ENCODE measurements at places on chromosomes 1 and 21. TPM values are rescaled to one million over a fixed set of nuclear protein-coding genes. Genes with fewer than 3 reads are reported as not detected.

DYNLT5 gene
- total RNA-seq = 0.22 TPM

PTPN14 gene
- 28.3 TPM for total RNA-seq

- H3K27ac ChIP-seq = no peak overlapping the region
- H3K4me1 ChIP-seq = no peaks in the 10 kb centered on the region
- no peak overlapping the region for H3K4me3 ChIP-seq
- H3K36me3 ChIP-seq = no peaks in the 10 kb centered on the region
- H3K27me3 ChIP-seq = no peaks in the 10 kb centered on the region
Measured at GRCh38 chr1:173020138-173020750, 30.5 kb downstream of the TNFSF18 start.

GRCh38 chr1:15950302-15950701, 25.6 kb downstream of the ZBTB17 start:
- no peak overlapping the region for H3K27ac ChIP-seq
- DNase-seq = no peak
- peaks cover 10% of the 10 kb centered on the region for H3K4me1 ChIP-seq
- H3K4me3 ChIP-seq = no peak overlapping the region
- no peaks in the 10 kb centered on the region for H3K36me3 ChIP-seq
- H3K27me3 ChIP-seq = no peaks in the 10 kb centered on the region

DNA sequence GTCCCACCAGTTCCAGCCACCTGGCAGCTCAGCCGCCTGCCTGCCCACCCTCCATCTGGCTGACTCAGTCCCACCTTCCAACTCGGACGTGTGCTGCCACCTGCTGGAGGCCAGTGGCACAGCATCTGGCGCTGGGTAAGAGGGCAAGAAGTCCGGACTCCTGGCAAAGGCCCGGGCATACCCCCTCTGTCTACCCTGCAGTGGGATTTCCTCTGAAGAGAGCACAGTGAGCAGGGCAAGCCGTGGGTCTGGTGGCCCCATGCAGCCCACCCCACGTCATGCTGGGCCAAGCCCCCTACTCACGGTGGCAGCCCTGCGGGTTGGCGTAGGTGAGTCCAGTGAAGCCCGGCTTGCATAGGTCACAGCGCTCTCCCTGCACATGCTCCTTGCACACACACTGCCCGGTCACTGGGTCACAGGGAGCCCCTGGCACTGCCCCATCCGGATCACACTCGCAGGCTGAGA, 24.5 kb downstream of the LAMB3 start:
- DNase-seq = peak; percentile 90
- H3K27ac ChIP-seq = no peak overlapping the region
- no peaks in the 10 kb centered on the region for H3K4me1 ChIP-seq
- H3K4me3 ChIP-seq = no peak overlapping the region

GRCh38 chr1:231035799-231036198, 4.3 kb downstream of the FAM89A start:
- no peak overlapping the region for H3K4me3 ChIP-seq
- no peak overlapping the region for H3K27ac ChIP-seq
- no peak for DNase-seq
- H3K4me1 ChIP-seq = no peaks in the 10 kb centered on the region
- H3K36me3 ChIP-seq = no peaks in the 10 kb centered on the region

GRCh38 chr21:31554511-31555022, 104.9 kb upstream of the SOD1 start:
- peaks cover 10% of the 10 kb centered on the region for H3K27me3 ChIP-seq
- peak overlapping the region; percentile 81 for H3K4me3 ChIP-seq
- no peaks in the 10 kb centered on the region for H3K36me3 ChIP-seq
- DNase-seq = peak; percentile 71
- H3K27ac ChIP-seq = peak overlapping the region; percentile 95
- peaks cover 47% of the 10 kb centered on the region for H3K4me1 ChIP-seq

GRCh38 chr1:71956613-71957285, 325.6 kb downstream of the NEGR1 start:
- DNase-seq = no peak
- no peaks in the 10 kb centered on the region for H3K27me3 ChIP-seq
- no peaks in the 10 kb centered on the region for H3K36me3 ChIP-seq
- H3K4me3 ChIP-seq = no peak overlapping the region

DNA sequence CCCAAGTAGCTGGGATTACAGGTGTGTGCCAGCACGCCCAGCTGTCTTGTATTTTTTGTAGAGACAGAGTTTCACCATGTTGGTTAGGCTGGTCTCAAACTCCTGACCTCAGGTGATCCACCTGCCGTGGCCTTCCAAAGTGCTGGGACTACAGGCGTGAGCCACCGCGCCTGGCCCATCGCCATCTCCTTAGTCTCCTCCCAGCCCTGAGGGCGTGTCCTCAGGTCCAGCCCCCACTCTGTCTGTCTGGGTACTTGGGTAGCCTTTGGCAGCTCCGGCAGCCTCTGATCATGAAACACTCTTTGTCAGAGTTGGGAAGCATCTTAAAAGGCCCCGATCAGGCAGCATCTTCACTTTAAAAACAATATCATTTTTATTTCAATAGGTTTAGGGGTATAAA, 90.3 kb upstream of the DISP3 start:
- H3K4me3 ChIP-seq = no peak overlapping the region
- H3K4me1 ChIP-seq = no peaks in the 10 kb centered on the region
- H3K36me3 ChIP-seq = no peaks in the 10 kb centered on the region
- H3K27ac ChIP-seq = no peak overlapping the region

DNA sequence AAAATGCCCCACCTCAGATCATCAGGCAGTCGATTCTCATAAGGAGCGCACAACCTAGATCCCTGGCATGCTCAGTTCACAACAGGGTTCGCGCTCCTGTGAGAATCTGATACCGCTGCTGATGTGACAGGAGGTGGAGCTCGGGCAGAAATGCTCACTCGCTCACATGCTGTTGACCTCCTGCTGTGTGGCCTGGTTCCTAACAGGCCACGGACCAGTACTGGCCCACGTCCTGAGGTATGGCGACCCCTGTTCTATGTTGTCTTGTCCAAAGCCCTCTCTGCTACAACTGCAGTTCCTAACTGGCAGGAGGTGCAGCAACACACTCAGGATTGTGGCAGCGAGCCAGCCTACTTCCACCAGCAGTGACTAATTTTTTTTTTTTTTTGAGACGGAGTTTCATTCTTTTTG, 70.6 kb downstream of the CLSTN1 start:
- peaks cover 14% of the 10 kb centered on the region for H3K4me1 ChIP-seq
- H3K27me3 ChIP-seq = no peaks in the 10 kb centered on the region
- H3K4me3 ChIP-seq = no peak overlapping the region
- DNase-seq = no peak
- H3K36me3 ChIP-seq = peaks cover 4% of the 10 kb centered on the region

GRCh38 chr1:153777648-153778047, 2.4 kb downstream of the SLC27A3 start:
- H3K27me3 ChIP-seq = peaks cover 6% of the 10 kb centered on the region
- no peak for DNase-seq
- peaks cover 10% of the 10 kb centered on the region for H3K4me1 ChIP-seq
- no peaks in the 10 kb centered on the region for H3K36me3 ChIP-seq
- no peak overlapping the region for H3K4me3 ChIP-seq

- H3K4me1 ChIP-seq = peaks cover 17% of the 10 kb centered on the region
- no peaks in the 10 kb centered on the region for H3K36me3 ChIP-seq
- no peak overlapping the region for H3K27ac ChIP-seq
- peak; percentile 12 for DNase-seq
- H3K27me3 ChIP-seq = no peaks in the 10 kb centered on the region
Measured at GRCh38 chr1:94527447-94528031, 14.0 kb downstream of the F3 start.

DNA sequence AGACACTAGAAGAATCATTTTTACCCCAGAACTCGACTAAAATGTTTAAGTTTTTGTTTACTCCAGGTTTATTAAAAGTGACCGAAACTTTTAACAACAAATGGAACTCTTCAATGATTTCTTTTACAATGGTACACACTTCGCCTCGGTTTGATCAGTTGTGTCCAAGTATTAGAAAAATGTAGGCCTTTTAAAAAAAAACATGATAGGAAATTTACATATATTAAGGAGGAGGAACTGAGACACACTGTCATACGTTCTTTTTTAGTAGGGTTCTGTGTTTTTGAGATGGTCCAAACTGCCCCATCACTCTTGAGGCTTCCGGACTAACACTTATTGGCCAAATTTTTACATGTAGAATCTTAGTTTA, 1.3 kb downstream of the PRDM2 start:
- H3K36me3 ChIP-seq = no peaks in the 10 kb centered on the region
- peaks cover 24% of the 10 kb centered on the region for H3K27me3 ChIP-seq
- H3K27ac ChIP-seq = no peak overlapping the region
- peak overlapping the region; percentile 80 for H3K4me3 ChIP-seq
- H3K4me1 ChIP-seq = peaks cover 7% of the 10 kb centered on the region

DNA sequence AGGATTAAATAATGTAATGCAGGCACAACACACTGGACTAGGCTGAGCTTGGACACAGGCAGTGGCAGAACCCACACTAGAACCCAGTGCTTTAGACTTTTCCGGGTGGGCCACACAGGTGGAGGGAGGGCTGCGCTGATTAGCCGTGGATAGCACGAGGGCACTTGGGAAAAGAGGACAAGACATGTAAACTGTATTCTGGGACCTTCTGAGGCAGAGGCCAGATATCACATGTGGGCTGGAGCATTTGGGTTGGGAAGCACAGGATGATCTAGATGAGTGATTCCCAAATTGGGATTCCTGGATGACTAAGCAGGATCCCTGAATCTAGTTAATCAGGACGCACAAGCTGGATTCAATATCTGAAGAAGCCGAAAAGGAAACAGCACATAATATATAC, 20.3 kb upstream of the A3GALT2 start:
- peaks cover 91% of the 10 kb centered on the region for H3K4me1 ChIP-seq
- H3K27ac ChIP-seq = no peak overlapping the region
- H3K36me3 ChIP-seq = no peaks in the 10 kb centered on the region
- H3K4me3 ChIP-seq = no peak overlapping the region

DNA sequence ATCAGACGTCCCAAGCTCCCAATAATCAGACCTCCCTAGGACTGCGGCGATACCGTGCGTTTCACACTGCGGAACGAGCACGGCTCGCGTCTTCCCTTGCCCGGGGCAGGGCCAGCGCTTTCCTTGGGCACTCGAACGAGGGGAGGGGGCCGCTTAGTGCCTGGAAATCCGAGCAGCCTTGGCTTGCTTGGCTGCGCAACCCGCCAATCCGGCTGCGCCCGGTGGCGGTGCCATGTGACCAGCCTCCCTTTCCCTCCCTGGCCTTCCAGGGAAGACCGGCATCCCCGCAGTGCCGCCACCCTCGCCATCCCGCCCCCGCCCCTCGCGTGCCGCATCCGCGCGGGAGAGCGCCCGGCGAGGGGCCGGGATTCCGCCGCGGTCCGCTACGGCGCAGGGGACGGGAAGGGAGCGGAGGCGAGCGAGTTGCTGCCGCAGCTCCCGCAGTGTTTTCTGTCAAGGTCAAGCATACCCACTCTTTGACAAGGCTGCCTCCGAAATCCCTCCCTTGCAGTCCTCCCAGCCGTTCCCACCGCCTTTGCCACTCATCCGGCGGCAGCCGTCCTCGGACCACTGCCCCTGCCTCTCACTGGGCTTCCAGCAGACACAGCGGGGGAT, 8.3 kb upstream of the RNF19B start:
- peaks cover 54% of the 10 kb centered on the region for H3K27me3 ChIP-seq
- peak; percentile 91 for DNase-seq
- H3K4me1 ChIP-seq = no peaks in the 10 kb centered on the region

GRCh38 chr1:202143011-202143767, 1.3 kb downstream of the ARL8A start:
- H3K4me3 ChIP-seq = peak overlapping the region; percentile 92
- H3K36me3 ChIP-seq = no peaks in the 10 kb centered on the region
- no peak for DNase-seq
- H3K4me1 ChIP-seq = peaks cover 7% of the 10 kb centered on the region
- H3K27me3 ChIP-seq = peaks cover 15% of the 10 kb centered on the region

- no peaks in the 10 kb centered on the region for H3K27me3 ChIP-seq
- peaks cover 12% of the 10 kb centered on the region for H3K4me1 ChIP-seq
Measured at GRCh38 chr1:110390692-110391245, at the start of gene SLC16A4. Gene SLC16A4, minus strand, starts transcription at chr1:110391026. Its CDS starts 1,703 bp downstream, at chr1:110389323.

DNA sequence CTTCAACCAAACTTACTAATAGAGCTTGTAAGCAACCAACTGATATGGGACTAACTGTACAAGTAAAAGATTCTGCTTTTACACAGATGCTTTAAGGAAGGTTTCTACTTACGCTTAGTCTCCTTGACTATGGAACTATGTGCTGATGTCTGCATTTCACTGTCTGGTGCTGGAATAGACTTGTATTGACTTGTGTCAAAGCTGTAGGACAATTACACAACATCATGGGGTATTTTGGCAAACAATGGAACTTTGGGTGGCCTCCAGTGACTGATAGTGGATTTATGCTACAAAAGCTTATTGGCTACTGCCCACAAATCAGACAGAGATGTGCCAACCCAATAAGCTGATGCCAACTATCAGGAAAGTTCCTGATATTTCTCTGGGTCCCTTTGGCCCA, 10.6 kb downstream of the CBR1 start:
- no peak for DNase-seq
- no peak overlapping the region for H3K27ac ChIP-seq
- H3K4me1 ChIP-seq = peaks cover 4% of the 10 kb centered on the region
- H3K27me3 ChIP-seq = no peaks in the 10 kb centered on the region

DNA sequence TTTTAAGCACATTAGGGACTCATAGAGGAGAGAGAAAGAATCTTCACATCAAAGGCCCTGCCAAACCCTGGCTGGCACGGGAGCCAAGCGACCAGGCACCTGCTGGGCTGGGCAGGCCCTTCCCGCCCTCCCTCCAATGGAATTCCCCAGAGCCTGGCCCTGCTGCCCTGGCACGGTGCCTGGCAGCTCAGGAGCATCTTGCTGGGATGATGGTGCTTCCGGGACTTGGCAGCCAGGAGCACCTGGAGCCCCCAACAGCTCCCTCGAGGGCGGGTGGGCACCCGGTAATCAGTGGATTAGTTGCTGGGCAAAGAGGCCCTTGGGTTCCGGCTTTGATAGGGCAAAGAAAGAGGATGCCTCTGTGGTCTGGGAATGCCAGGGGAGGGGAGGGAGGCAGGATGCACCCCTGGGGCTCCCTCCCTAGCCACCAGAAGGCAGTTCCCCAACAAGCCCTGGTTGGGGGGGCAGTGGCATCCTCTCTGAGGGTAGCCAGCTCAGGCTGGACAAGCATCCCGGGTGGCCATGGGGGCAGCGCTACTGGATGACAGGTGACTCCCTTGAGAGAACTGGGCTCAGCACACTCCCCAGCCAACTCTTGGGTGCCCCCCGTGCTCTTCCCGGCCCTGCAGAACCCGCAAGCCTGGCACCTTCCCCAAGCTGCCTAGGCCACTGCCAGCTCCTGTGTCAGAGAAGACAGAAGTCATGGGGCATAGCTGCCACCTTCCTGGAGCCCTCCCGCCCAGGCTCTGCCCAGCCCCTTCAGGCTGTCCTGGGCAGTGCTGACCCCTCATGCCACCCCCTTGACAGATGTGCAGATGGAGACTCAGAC, 26.4 kb downstream of the KRTAP10-1 start:
- H3K4me1 ChIP-seq = no peaks in the 10 kb centered on the region
- no peaks in the 10 kb centered on the region for H3K27me3 ChIP-seq
- H3K4me3 ChIP-seq = no peak overlapping the region
- H3K36me3 ChIP-seq = no peaks in the 10 kb centered on the region
- no peak overlapping the region for H3K27ac ChIP-seq

GRCh38 chr1:177239792-177240191, 69.0 kb downstream of the BRINP2 start:
- no peak overlapping the region for H3K27ac ChIP-seq
- no peak overlapping the region for H3K4me3 ChIP-seq
- H3K36me3 ChIP-seq = no peaks in the 10 kb centered on the region

GRCh38 chr1:247747616-247748015, 325 bp downstream of the OR14A2 start:
- H3K27ac ChIP-seq = no peak overlapping the region
- H3K27me3 ChIP-seq = no peaks in the 10 kb centered on the region
- H3K36me3 ChIP-seq = no peaks in the 10 kb centered on the region

All from neural progenitor cell (in vitro differentiated cells).